Activated T-cell treated with anti-CD3 and anti-CD28 coated beads, Interleukin-2, amount 50 U/mL, for 48 hours (primary cell): ENCODE measurements at places on chromosomes 11 and 22.

DNA sequence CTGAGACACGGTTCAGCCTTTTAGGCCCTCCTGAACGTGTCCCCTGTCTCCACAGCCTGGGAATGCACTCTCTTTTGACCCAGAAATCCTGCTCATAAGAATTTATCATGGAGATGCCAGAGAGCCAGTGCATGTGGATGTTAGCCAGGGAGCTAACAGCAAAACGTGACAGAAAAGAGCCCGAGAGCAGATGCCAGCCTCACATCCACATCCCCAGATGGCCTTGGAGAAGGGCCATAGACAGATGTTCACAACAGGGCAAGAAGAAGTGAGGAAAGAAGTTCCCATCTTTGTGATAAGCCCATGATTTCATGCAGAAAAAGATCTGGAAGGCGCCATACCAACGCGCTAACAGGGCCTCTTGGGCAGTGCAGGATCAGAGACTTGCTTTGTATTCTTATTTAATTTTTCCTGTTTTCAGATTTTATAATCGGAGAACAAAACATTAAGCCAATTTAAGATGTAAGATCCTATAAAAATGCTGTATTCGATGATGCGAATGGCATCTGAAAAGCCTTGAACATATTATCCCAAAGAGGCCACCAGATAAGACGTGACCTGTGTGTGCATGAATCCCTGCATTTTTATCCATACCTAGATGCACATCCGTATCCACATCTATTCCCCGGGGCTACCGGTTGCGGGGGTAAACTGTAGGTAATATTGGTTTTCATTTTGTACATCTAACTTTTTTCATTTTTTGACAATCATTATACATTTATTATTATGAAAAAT lies 48.7 kb downstream of the IGLL5 start:
- no peak for DNase-seq

GRCh38 chr22:31947296-31947695 lies 3.0 kb downstream of the YWHAH start:
- no peak for DNase-seq

DNA sequence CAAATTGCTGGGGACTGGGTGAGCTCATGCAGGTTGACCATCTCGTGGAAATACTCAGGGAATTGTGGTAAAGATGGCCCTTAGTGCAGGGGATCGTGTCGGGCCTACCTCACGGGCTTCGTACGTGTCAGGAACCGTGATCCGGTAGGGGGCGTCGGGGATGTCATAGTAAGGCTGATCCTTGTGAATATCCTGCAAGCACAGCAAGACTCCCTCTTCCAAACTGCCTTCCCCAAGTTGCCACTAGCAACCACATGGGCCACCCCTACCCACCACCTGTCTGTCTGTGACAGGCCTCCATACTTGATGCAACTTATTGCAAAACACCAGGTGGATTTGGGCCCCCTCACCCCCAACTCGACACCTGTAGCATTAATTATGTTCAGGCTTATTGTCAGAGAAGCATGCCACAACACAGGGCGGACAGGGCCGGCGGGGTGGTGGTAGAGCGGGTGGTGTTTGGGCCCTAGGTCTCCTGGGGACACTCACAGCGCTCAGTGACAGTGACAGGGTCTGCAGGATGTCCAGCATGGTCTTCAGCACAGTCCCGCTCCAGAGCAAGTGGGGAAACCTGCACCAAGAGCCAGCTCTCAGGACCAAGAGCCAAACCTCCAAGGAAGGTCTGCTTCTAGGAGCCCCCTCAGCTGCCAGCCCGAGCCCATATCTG lies 22.6 kb upstream of the SERPIND1 start:
- DNase-seq = no peak

- no peak for DNase-seq
Observed at GRCh38 chr11:94199136-94200130, 70.8 kb downstream of the PANX1 start.

- no peak for DNase-seq
Observed at GRCh38 chr11:43989162-43989981, 46.9 kb downstream of the C11orf96 start.

GRCh38 chr22:22866381-22867111 lies 21.1 kb upstream of the IGLL5 start:
- peak; percentile 10 for DNase-seq

DNA sequence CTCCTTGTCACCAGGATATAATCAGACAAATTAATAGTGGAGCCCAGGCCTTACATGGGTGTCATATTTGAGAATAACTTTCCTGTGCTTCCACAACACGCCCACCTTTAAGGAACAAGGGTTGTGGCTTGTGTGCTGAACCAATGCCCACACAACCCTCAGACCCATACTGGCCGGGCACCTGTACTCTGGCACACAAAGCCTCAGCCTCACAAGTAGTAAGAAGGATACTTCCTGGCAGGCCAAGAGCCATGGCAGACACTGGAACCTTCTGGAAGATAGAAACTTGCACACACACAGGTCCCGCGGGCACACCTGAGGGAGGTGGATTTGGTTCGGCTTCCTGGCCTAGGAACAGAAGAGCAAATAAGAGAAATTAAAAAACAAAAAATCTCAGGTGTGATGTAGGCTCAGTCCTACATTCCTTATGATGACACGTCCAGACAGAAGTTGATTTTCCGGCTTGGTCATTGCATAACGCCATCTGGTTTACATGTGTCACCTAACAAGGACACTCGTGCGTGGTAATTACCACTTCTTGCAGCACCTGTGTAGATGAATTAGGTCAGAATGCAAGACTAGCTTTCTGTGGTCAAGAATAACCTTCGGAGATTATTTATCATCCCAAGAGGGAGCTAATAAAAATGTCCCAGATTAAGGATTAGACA lies 5.8 kb upstream of the BRD1 start:
- no peak for DNase-seq

GRCh38 chr11:104120493-104121137 lies 43.3 kb downstream of the PDGFD start:
- DNase-seq = no peak

DNA sequence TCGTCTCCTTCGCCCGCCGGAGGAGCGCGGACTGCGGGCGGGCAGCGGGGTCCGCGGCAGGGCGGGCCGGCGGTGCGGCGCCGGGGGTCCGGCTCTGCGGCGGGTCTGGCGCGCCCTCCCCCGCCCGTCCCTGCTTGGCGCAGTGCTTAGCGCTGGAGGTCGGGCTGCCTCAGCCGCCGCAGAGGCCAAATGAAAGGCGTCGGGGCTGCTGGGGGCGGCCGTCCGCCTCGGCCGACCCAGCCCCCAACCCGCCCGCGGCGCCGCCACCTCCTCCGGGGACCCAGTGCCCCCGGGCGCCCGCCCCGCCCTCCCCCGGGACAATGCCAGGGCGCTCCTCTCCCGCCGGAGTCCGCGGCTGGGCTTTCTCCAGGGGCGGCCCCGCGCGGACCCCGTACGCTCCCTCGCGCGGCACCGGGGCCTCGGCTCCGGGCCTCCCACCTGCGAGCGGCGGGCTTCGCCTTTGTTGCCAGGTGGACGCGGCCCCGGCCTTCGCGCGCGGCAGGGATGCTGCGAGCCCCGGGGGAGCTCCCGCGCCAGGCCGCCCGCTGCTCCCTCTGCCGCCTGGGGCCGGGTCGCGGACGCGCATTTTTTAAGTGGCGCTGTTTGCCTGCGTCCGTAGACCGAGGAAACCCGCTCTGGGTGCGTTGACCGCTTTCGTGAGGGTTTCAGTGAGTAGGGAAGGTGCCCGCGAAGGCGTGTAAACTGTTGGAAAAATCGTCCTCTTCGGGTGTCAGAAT lies 583 bp downstream of the APLP2 start:
- peak; percentile 64 for DNase-seq

DNA sequence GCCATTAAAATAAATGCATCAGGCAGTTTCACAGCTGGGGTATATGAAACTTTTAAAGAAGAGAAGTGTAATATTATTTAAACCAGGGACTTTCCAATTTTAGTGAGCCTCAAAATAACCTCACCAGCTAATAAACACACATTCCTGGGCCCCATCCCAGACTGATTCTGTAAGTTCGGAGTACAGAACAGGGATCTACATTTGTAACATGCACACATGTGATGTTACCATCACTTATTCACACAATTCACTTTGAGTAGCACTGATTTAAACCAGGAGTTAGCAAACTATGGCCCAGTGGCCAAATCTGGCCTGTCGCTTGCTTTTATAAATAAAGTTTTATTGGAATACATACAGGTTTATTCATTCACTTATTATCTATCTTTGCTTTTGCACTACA lies 62.0 kb downstream of the STK33 start:
- no peak for DNase-seq

DNA sequence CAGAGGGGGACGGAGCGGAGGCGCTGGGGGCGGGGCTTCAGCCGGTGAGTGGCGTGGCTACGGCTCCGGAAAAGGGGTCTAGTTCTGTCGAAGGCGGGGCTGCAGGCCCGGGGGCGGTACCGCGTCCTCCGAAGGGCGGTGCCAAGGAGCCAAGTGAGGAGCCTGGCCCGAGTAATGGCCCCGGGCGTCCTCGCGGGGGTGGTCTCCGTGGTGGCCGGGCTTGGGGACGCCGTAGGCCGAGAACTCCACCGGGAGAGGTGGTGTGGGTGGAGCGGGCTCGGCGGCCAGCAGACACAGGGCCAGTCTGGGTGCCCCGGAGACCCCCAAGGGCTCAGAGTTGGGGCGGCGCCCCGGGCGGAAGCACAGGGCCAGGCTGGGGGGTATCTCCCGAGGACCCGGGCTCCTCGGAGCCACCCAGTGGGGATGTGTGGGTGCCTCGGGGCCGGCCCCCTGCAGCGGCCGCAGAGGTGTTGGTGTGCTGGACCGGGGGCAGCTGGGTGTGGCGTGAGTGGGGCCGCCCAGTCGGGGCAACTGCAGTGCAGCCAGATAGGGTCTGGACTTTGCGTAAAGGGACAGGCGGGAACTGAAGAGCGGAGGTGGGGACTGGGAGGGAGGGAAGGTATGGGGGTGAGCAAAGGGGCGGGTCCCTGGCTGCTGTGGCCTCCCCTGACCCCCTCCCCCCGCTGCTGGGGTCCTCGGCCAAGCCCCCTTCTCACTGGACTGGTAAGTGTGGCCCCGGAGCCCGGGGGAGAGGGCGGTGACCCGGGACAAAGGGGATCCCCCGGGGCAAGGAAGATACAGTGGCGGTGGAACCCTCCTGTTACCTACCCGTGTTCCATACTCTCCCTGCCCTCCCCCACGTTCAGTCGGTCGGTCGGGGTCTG lies 838 bp downstream of the FKBP2 start:
- DNase-seq = no peak

- no peak for DNase-seq
Observed at GRCh38 chr22:42683578-42684283, 34.5 kb upstream of the CYB5R3 start.
